ENCODE measurements at places on chromosomes 7 and 10.

GRCh38 chr10:4656576-4657194 is 169.3 kb upstream of the AKR1E2 start:
- DNase-seq = peak; percentile 36

GRCh38 chr10:130636313-130636930 is 500.2 kb downstream of the GLRX3 start:
- DNase-seq = no peak

GRCh38 chr7:41272664-41273063 is 430.2 kb downstream of the INHBA start:
- no peak for DNase-seq

- no peak for DNase-seq
Measured at GRCh38 chr7:698515-699475, 27.7 kb upstream of the DNAAF5 start.

DNA sequence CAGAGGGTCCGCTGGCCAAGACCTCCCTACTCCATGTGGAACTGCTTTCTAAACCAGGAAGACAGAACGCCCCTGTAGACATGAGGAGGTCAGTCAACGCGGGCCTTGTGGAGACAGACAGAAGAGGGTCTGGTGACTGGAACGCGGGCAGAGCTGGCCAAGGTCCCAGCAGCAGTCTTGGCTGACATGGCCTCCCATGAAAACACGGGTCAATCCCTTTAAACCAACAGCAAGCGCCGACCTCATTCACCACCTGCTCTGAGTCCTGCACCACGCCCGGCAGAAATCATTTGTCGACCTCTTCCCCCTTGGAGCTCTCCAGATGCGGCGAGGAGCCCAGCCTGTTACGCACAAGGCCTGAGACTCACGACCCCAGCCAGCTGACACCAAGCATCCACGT is 78.5 kb downstream of the ZRANB1 start:
- DNase-seq = no peak

- no peak for DNase-seq
Measured at GRCh38 chr7:27316311-27316710, 73.7 kb downstream of the EVX1 start.

- no peak for DNase-seq
Measured at GRCh38 chr7:116730097-116731022, 58.4 kb downstream of the MET start.

DNA sequence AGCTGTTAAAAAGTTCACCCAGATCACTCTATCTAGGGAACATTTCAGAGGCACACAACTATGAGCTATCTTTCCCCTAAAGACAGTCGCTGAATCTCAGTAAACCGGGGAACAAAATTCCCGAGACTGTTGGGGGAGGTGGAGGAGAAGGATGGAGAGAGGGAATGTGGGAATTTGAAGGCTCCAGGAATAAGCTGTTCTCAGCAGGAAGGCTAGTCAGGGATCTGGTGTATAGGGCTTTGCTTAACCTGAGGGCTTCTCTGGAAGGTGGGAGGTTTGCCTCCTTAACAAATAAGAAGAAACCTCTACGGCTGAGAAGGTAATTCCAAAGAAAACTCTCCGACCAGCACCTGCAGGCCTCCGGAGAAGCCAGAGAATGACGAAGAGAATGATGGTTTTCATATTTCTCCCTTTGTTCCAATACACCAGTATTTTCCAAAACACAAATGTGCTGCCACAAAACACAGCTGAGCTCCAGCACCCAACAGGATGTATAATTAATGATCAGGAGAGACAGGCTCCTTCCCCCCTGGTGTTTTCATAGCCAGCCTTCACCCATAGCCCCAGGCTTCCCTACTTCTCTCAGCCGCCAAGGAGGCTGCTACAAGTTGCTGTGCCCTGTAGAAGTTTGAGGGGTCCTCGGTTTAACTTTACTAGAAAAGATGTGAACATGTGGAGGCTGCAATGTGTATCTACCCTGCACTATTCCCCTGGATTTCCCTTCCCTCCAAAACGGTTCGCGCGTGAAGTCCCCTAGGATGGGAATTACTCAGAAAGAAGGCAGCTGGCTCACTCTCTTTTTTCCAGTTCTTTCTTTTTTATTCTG is 2.0 kb downstream of the KCNMA1 start:
- DNase-seq = no peak

DNA sequence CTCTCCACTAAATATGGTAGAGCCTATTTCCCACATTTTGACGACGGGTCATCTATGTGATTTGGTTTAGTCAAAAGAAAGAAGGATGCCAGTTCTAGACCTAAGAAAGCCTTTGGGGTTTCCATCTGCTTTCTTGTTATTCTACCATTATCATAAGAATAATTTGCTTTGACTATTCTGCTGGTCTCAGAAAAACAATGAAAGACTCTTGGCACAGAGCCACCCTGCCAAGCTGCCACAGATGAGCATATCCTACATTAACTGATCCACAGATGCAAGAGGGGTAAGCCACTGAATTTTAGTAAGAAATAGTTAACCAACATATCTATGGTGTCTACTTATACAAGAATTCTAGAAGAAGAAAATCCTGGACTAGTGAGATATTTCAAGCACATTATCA is 158.6 kb upstream of the MAGI2 start:
- no peak for DNase-seq

GRCh38 chr10:71613261-71613777 is 106.3 kb downstream of the C10orf105 start:
- no peak for DNase-seq
